ENCODE measurements at places on chromosomes 12 and 14.

DNA sequence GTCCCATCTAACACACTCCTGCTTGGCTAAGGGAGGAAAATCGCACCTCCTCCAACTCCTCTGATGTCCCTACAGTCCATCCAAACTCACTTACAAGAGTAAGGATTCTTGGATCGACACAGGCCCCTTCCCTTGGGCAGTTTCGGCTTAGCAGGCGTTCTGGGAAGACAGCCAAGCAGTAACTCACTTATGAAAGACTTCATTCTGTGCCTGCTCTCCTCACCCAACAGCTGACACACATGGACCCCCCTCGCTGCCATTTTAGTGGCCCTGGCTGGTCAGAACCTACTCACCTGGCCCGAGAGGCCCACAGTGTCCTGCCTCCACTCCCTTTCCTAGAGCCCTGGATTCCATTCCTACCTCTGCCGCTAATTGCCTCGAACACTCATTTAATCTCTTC is 52.3 kb upstream of the BCL2L14 start:
- no peak overlapping the region for H3K27ac ChIP-seq
- peak; percentile 58 for DNase-seq
- H3K4me3 ChIP-seq = no peak overlapping the region
- no peaks in the 10 kb centered on the region for H3K36me3 ChIP-seq

DNA sequence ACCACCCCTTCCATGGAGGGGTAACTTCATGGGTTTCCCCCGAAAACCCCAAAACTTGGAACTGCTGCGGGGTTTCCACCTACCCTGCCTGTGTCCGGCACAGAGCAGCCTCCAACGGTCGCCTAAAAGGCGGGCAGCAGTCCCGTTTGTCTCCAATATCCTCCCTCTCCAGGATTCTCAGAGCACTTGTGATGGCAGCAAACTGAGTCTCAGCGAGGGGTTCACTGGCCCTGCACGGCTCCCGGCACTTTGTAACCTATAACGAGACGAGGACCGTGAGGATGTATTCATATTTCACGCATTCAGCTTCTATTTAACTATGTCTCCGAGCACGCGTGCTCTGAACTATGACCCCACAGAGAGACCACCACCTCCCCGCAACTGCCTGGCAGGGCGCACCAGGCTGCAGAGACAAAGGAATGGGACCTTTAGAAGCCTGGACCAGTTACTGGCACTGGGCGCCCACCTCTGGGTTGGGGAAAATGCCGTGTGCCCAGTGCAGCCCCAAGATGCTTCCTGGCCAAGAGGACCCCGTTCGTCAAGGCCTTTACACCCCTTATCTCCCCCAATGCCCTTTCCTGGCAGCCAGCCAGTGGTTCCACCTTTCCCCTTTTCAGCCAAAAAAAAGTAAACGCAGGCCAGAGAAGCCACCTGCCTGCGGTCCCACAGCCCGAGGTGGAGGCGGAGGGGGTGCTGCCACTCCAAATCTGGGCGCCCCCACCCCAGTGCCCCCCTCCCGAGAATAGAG is 173.1 kb upstream of the RTL1 start:
- peaks cover 2% of the 10 kb centered on the region for H3K27me3 ChIP-seq
- H3K4me1 ChIP-seq = no peaks in the 10 kb centered on the region
- no peak overlapping the region for H3K4me3 ChIP-seq
- H3K36me3 ChIP-seq = peaks cover 1% of the 10 kb centered on the region
- DNase-seq = no peak

- no peaks in the 10 kb centered on the region for H3K4me1 ChIP-seq
- no peaks in the 10 kb centered on the region for H3K27me3 ChIP-seq
- no peak for DNase-seq
- no peak overlapping the region for H3K27ac ChIP-seq
- no peak overlapping the region for H3K4me3 ChIP-seq
Measured at GRCh38 chr12:4894019-4894418, 15.7 kb upstream of the KCNA1 start.

DNA sequence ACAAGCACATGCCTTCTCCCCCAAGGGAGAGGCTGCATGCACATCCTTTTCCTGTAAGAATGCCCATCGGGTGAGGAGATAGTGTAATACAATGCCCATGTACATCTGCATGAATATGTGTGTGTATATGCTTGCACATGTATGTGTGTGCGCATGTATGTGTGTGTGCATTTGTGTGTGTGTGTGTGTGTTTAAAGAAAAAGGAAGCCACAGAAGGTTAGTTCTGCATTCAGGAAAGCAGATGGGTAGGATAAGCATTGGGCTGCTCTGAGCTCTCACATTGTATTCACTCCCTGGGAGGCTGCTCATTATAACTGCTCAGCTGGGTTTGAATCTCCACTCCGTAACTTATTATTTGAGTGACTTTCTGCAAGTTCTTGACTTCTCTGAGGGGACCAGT is 74.3 kb downstream of the GALNT8 start:
- H3K27me3 ChIP-seq = no peaks in the 10 kb centered on the region
- no peak for DNase-seq
- no peaks in the 10 kb centered on the region for H3K36me3 ChIP-seq
- no peak overlapping the region for H3K27ac ChIP-seq
- no peaks in the 10 kb centered on the region for H3K4me1 ChIP-seq

DNA sequence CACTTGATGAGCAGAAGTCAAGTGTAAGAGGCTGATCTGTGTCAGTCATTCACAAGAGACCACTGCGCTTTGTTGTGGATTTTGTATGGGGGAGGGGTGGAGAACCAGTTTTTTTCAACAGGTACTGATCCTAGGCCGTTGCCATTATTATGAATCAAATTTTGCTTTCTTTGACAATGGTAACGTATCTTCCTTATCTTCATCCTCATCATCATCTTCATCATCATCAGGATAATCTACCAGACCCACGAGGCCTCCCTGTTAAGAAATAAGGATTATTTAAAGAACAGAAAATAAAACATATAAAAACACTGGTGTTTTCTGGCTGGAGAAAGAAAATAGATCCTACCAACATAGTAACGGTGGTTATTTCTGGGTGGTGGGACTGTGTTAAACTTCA is 41.0 kb upstream of the CCDC88C start:
- no peak for DNase-seq
- no peaks in the 10 kb centered on the region for H3K27me3 ChIP-seq
- H3K36me3 ChIP-seq = peaks cover 18% of the 10 kb centered on the region
- no peaks in the 10 kb centered on the region for H3K4me1 ChIP-seq
